ENCODE measurements at places on chromosomes 7 and 10.

- DNase-seq: no peak
These were observed 254.4 kb upstream of the KLF14 start for GRCh38 chr7:130988443-130988842.

GRCh38 chr7:77310982-77311381 lies 105.2 kb downstream of the GSAP start:
- no peak for DNase-seq

DNA sequence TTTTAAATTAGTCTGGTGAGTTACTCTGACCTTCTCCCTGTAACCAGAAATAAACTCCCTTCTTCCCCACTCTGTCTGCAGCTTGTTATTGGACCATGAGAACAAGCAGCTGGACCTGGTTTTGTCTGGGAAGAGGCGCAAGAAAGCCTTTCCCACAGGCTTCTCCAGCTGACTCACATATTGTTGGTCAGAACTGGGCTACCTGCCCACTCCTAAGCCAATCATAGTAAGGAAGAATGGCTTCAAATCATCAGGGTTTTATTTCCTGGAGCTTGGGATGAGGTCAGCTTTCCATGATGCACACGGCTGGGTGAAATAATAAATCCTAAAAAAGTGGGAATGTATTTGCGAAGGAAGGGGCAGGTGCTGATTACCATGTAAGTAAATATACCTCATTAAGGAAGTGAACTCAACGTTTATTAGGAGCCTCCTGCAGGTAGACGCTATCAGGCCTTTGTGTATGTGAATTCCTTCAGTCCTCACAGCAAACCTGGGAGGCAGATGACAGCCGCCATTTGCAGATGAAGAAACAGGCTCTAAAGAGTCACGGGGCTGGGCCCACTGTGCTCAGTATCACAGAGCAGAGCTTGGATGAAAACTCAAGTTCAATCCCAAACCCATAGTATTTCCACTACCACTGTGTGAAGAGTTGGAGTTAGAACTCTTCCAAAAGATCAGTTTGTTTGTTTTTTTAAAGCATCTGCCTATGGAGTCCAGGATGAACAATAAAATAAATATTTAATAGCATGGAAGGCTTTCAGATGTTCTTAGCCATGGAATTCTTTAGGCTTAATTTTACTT lies 32.8 kb downstream of the IL15RA start:
- DNase-seq: no peak

DNA sequence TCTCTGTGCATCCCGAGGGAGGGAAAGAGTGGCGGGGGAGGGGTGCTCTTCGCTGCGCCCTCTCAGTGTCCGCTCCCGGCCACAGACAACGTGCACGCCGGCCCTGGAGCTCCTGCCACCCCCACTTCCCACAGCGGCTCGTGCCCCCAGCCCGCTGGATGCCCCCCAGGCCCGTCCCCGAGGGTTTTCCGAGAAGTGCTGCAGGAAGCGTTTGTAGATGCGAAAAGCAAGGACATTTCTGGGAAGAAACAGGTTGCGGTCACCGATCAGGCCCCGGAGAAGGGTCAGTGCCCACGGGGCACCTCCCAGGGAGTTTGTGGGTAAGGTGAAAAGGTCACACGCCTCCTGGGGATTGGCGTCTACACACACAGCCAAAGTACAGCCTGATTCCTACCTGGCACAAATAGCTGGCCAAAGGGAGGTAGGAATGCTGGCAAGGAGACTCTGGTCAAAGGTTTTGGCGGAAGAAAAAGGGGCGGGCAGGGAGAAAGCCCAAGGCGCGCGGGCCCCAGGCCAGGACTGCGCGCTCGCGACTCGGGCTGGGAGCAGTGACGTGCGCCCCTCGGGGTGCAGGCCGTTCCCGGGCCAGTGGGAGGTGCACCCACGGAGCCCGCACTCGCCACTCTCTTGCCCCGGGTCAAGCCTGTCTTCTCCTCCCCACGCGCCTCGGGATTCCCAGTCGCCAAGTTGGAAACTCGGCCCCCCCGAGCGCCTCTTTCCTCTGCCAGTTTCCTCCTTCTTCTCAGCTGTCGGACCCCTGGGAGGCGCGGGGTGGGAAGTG lies 1.5 kb upstream of the NRP1 start:
- no peak for DNase-seq

GRCh38 chr10:44426247-44427034 lies 41.5 kb upstream of the CXCL12 start:
- no peak for DNase-seq

DNA sequence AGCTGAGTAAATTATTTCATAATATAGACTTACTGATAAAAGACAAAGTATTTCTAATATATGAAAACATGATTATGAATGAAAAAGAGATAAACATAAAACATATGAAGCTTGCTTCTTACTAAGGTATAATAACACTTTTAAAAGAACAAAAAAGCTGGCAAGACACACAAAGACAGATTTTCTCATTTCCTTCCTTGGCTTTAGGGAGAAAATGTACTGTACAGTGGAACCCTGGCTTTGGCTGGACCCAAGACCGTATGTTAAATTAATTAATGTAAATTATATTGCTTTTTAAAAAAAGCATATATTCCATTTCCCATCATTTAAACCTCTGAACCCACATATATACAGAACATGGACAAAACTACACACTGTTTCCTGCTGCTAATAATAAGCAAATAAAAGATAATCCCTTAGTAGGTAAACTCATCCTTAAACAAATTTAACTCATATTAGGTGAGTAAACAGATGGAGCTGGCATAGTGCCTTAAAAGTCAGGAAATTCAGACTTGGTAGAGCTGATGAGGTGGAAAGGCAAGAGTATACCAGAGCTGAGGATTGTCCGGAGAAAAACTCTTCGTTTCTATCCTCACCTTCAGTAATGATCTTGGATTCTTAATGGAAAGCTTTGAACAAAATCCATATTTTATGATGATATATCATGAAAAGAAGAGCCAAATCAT lies 1016.4 kb upstream of the KCND2 start:
- no peak for DNase-seq

DNA sequence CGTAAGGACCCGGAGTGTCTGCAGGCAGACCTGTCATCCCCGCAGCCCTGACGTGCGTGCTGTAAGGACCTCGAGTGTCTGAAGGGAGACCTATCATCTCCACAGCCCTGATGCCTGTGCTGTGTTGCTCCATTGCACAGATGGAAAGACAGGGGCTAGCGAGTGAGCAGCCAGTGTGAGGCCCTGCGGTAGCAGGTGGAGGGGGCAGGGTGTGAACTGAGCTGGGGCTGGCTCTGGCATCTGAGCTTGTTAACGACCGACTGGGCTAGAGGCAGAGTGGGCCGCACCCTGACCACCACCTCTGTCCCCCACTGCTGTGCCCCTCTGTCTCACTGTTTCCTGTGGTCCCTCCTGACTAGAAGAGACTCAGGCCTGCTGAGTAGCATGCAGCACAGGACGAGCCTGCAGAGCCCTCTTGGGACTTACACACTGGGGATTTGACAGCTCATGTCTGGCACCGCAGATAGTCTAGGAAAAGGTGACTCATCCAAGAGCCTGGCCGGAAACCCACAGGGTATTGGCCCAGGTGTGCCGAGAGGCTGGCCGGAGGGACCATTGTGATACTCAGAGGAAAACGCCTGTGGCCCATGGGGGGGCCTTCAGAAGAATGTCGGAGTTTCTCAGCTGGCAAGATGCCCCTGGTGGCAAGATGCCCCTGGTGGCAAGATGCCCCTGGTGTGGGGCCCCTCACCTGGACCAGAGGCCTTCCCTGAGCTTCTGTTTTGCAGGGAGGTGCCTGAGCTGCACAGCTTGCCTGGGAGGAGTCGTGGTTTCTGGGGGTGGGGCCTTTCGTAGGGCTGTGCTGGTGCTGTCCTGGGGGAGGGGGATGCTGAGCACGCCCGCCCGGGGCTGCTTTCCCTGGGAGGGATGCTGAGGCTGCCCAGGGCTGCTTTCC lies 34.3 kb downstream of the INPP5A start:
- peak; percentile 31 for DNase-seq

DNA sequence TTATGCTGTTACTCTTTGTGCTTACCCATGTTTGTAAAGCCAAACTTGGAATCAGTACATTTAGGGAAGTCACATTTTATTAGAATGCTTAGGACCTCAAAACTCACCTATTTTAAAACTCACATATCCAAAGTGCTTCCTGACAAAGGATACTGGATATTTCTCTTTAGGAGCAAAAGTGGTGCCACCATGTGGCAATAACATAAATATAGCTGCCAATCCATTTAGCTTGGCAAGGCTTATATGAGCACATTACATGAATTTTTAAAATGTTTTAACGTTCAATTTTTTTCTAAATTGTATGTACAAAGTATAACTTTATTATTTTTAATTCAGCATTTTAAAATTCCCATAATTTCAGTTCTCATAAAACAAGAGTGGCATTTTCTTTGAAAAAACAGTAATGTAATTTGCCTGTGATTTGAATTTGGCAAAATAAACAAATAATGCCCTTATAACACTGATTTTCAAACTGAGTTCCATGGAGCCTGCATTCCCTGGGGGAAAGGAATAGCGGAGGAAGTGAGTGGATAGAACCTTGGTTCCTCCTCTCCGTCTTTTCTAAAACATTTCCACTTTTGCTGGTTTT lies 75.4 kb downstream of the HDAC9 start:
- DNase-seq: no peak

DNA sequence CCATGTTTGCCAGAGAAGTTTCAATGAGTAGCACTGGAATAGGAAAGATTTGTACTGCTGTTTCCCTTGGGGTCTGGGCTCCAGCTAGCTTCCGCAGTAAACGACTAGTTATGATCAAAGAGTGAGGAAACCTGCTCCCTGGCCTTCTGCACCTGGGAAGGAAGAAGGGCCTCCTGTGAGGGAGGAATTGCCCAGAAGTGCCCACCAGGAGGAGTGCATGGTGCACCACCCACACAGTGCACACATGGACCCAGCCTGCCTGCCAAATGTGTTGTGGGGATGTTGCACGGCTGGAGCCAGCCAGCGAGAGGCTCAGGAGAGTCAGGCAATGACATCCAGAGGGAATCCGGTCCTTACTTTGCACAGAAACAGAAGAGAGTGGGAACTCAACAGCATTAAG lies 27.0 kb upstream of the FAM107B start:
- DNase-seq: no peak

DNA sequence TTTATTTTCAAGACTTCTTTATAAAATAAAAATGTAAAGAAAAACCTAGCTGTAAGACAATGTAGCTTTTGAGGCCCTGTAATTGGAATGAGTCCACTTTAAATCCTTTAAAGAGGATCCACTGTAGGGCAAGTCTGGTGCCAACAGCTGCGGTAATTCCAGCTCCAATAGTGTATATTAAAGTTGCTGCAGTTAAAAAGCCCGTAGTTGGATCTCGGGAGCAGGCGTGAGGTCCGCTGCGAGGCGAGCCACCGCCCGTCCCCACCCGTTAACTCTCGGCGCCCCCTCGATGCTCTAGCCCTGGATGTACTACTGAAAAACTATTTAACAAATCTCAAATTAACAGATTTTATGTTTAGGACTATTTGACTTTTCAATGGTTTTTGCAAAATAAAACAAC lies 414.7 kb upstream of the SEMA3C start:
- no peak for DNase-seq

GRCh38 chr10:7480742-7481367 lies 70.0 kb upstream of the SFMBT2 start:
- no peak for DNase-seq

DNA sequence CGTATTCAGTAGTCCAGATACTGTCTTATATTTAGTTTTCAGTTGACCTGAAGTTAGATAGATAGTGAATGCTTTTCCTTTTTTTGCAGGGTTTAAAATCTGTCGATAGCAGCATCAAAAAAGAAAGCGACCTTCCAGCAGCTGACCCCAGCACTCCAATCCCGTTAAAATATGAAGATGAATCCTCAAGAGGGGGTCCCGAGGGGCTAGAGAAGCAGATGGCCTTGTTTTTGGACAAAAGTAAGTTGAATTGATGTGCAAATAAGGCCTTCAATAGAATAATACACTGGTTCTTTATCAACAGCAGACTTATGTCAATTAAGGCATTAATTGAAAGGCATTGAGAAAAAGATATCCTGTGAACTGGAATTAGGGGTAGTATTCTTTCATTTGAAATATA lies 18.7 kb downstream of the EDRF1 start:
- no peak for DNase-seq

GRCh38 chr10:15478950-15479349 lies 107.9 kb upstream of the FAM171A1 start:
- DNase-seq: no peak

DNA sequence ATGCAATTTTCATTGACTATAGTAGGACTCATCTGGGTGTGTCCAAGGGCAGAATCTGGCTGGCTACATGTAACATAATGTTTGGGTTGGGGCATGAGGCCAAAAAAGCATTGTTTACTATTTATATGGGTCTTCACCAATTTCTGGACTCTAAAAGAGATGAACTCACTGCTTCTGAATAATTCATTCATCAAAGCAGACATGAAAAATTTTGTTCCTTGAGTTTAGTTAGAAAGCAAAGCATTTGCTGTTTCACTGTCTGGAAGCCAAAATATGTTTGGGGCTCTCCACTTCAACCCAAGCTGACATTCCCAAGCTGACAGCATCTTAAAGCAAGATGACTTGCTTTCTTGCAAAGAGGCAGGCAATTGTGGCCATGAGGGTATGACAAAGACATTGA lies 670.6 kb downstream of the SUGCT start:
- DNase-seq: no peak

- DNase-seq: no peak
These were observed 72.8 kb downstream of the FGFR2 start for GRCh38 chr10:121525251-121526134.

GRCh38 chr10:3000048-3000447 lies 67.3 kb upstream of the PFKP start:
- DNase-seq: no peak

GRCh38 chr7:115881476-115881875 lies 149.1 kb downstream of the TFEC start:
- DNase-seq: no peak

DNA sequence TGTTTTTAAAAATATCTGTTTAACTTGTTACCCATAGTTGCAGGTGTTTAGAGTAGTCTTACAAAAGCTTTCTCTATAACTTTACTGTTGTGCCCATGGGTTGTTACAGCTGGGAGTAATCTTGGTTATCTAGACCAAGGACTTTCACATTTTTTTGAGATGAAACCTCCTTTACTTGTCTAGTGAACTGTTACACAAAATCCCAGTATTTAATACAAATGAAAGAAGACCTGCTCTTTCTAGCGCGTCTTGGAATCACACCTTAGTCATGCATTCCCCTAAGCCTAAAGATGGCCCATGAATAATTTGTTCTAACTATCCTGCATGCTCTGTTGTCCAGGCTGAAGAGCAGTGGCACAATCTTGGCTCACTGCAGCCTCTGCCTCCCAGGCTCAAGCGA lies 38.0 kb downstream of the CSGALNACT2 start:
- no peak for DNase-seq

- DNase-seq: no peak
These were observed 87.0 kb downstream of the RAPGEF5 start for GRCh38 chr7:22269963-22270362.

DNA sequence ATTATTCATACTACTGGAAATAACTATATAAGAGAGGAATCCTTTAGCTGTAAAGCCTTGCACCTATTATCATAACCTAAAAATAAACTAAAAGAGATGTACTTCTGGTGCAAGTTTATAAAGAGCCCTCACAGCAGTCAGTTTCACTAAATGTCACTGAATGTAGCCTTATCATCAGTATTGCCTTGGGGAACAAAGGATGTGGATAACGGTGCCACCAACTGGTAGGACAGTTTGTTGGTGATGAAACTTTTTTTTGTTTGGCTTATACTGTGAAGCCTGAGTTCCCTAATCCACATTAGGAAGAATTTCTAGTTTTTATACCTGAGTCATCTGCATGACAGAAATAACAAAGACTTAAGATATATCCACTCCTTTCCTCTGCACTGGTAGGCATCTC lies 117.9 kb upstream of the COL1A2 start:
- no peak for DNase-seq

All from activated T-helper 1 cell treated with anti-CD3 and anti-CD28 coated beads, Interleukin-2, amount 50 U/mL, for 16 hours (primary cell).